HCT116 (cell line): ENCODE measurements at places on chromosomes 16 and 17. TPM values are rescaled to one million over a fixed set of nuclear protein-coding genes. Genes with fewer than 3 reads are reported as not detected.

DNA sequence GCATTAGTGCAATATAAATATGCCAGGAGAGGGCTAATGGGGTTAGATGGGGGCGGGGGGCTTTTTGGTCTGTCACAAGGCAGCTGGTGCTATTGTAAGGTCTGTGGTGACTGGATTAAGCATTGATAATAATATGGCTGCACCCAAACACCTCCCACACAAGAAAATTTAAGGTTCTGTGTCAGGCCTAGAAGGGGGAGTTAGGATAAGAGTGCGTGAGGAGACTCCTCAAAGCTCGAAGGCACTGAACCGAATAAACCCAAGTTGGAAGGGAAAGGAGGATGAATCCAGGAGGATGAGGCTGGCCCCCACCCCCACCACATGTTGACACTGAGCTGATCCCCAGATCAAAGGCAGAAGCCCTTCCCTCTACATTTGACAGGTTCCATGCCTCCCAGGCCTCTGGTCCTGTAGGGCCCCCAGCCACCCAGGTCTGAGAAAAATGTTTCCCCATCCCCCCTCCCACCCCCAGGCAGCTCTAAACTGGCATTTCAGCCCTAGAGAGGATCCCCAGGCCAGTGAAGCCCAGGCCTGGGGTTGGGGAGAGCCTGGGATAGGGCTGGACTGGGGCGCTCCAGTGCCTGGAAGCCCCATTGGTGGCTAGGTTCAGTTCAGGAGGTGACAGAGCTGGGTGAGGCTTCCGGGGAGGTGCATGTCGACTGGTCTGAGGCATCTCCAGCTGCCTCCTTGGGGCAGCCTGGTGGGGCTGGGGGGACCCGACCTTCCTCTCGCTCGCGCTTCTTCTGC, 1.7 kb downstream of the HOXB1 start:
- DNase-seq = no peak
- no peaks in the 10 kb centered on the region for H3K27me3 ChIP-seq
- H3K4me3 ChIP-seq = no peak overlapping the region
- H3K27ac ChIP-seq = no peak overlapping the region

DNA sequence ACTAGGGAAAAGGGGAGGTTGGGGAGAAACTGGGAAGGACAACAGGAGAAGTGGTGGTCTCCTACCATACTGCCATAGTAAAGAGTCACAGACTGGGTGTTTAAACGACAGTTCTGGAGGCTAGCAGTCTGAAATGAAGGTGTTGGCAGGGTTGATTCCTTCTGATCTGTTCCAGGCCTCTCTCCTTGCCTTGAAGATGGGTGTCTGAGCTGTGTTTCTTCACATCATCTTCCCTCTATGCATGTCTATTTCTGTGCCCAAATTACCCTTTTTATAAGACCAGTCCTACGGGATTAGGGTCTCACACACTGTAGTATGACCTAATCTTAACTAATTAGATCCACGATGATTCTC, 79.8 kb upstream of the TMEM97 start:
- peaks cover under 1% of the 10 kb centered on the region; the same call in 1 of the 2 replicates for H3K4me1 ChIP-seq
- no peaks in the 10 kb centered on the region for H3K27me3 ChIP-seq
- no peak overlapping the region for H3K27ac ChIP-seq
- DNase-seq = no peak
- H3K4me3 ChIP-seq = no peak overlapping the region

GRCh38 chr16:49855822-49856671, at the start of gene ZNF423:
Gene ZNF423, minus strand, starts transcription at chr16:49856112. Its CDS starts 338 bp downstream, at chr16:49855774.
- DNase-seq = no peak
- H3K4me3 ChIP-seq = peak within 1 kb of the TSS; percentile 48
- no peak within 1 kb of the TSS; the same call in 1 of the 2 replicates for H3K27ac ChIP-seq
- H3K4me1 ChIP-seq = peaks cover 26% of the 10 kb centered on the region
- H3K27me3 ChIP-seq = peaks cover 35% of the 10 kb centered on the region

DNA sequence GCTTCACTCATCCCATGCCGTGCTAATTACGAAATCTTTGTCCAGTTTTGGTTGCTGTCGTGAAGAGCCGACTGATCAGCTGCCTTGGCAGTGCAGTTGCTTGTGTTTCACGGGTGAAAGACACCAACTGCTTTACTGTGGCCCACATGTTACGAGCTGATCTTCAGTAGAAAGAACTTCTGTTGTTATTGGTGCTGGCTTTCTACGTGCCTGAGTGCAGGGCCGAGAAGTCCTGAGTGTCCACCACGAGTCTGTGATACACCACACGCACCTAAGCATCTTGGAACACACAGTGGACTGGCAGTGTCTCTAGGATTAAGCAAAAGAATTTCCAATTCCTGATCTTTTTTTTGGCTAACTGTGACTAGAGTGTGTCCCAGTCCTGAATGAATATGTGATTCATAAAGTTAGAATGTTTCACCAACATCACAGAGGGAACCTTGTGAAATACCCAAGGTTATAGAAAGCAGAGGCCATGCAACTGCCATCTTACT, 70.4 kb upstream of the CLEC18A start:
- H3K4me3 ChIP-seq = no peak overlapping the region
- H3K27ac ChIP-seq = no peak overlapping the region
- no peaks in the 10 kb centered on the region for H3K27me3 ChIP-seq

- no peak for DNase-seq
- H3K4me3 ChIP-seq = no peak overlapping the region
Measured at GRCh38 chr16:17532338-17532995, 61.7 kb upstream of the XYLT1 start.

DNA sequence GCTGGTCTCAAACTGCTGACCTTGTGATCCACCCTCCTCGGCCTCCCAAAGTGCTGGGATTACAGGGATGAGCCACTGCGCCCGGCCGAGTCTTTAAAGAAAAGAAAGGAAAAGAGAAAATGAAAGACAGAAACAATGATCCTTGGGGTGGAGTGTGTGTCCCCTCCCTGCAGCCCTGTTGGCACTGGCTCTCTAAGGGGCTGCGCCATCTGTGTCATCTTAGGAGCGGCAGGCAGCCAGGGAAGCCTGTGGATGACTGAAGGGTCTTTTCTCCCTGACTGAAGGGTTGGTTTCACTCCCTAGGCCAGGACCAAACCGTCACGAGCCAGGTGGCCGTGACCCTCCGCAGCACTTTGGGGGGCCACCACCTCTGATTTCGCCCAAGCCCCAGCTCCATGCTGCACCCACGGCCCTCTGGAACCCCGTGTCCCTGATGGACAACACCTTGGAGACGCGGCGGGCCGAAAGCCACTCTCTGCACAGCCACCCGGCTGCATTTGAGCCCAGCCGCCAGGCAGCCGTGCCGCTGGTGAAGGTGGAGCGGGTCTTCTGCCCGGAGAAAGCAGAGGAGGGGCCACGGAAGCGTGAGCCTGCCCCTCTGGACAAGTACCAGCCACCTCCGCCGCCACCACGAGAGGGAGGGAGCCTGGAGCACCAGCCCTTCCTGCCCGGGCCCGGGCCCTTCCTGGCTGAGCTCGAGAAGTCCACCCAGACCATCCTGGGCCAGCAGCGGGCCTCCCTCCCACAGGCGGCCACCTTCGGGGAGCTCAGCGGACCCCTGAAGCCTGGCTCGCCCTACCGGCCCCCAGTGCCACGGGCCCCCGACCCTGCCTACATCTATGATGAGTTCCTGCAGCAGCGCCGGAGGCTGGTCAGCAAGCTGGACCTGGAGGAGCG, 27.7 kb downstream of the GINS2 start:
- DNase-seq = no peak
- H3K4me1 ChIP-seq = 0 out of 2 replicates have a peak, but pooled peaks cover 3% of the 10 kb centered on the region
- no peak overlapping the region for H3K27ac ChIP-seq
- no peaks in the 10 kb centered on the region for H3K27me3 ChIP-seq
- peaks cover 60% of the 10 kb centered on the region for H3K36me3 ChIP-seq
- no peak overlapping the region for H3K4me3 ChIP-seq

DNA sequence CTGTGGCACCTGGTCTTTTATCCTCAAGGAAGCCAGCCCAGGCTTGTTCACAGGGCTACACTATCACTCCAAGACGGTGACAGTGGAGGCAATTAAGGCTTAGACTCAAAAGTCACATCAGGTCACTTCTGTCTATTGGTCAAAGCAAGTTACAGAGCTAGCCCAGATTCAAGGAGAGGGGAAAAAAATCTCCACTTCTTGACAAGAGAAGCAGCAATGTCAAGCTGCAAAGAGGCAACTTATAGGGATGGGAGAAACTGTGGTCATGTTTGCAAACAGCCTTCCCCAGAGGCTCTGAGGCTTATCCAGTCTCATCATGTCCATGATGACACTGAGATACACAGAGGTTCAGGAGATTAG, 31.6 kb downstream of the SERPINF1 start:
- peaks cover 3% of the 10 kb centered on the region for H3K36me3 ChIP-seq
- H3K4me1 ChIP-seq = no peaks in the 10 kb centered on the region
- no peaks in the 10 kb centered on the region for H3K27me3 ChIP-seq
- DNase-seq = no peak

DNA sequence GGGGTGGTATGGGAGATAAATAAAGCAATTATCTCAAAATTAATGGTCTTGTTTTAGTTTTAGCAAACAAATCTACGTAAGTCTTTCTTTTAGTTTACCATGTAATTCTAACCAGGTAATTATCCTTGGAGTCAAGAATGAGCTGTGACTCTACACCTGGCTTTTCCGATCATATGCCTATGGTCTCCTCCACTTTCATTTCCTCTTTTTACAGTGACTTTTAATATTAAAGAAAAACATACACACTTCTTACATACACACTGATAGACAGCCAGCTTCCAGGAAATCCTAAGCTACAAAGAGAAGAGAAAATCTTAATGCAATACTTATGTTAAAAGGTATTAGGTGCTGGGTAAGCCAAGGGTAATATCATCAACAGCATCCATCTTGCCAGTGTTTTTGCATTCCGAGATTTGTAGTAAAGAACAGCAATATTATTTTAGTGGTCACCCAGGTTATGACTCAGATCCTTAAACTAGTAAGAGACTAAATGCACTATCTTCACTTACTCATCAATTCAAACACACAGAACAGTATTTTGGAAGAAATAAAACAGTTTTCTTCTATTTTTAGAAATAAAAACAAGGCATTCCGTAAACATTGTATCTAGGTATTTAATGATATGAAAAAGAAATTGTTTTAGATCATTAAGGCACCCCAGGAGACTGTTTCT, 4.4 kb upstream of the IRX5 start:
- H3K27ac ChIP-seq = no peak overlapping the region
- no peaks in the 10 kb centered on the region for H3K36me3 ChIP-seq
- no peak for DNase-seq
- peaks cover 20% of the 10 kb centered on the region for H3K27me3 ChIP-seq

GRCh38 chr17:39981207-39981741, 667 bp downstream of the PSMD3 start:
- H3K27me3 ChIP-seq = no peaks in the 10 kb centered on the region
- peaks cover 26% of the 10 kb centered on the region; the same call in 1 of the 2 replicates for H3K36me3 ChIP-seq
- peaks cover 25% of the 10 kb centered on the region for H3K4me1 ChIP-seq
- DNase-seq = no peak

GRCh38 chr16:86523166-86523740, 12.9 kb downstream of the FOXF1 start:
- no peak for DNase-seq
- peaks cover 13% of the 10 kb centered on the region for H3K4me1 ChIP-seq
- H3K27me3 ChIP-seq = no peaks in the 10 kb centered on the region
- no peak overlapping the region for H3K27ac ChIP-seq

GRCh38 chr16:11796227-11797165, 562 bp downstream of the ZC3H7A start:
- no peaks in the 10 kb centered on the region; the same call in 1 of the 2 replicates for H3K36me3 ChIP-seq
- no peak for DNase-seq

GRCh38 chr17:66892246-66892645, 57.3 kb downstream of the CACNG5 start:
- no peaks in the 10 kb centered on the region for H3K36me3 ChIP-seq
- H3K4me1 ChIP-seq = no peaks in the 10 kb centered on the region
- no peak overlapping the region for H3K27ac ChIP-seq

GRCh38 chr17:42118545-42118944, 2.6 kb downstream of the KAT2A start:
- no peak overlapping the region; the same call in 1 of the 2 replicates for H3K27ac ChIP-seq
- H3K4me3 ChIP-seq = no peak overlapping the region
- peaks cover 5% of the 10 kb centered on the region for H3K4me1 ChIP-seq
- peaks cover 11% of the 10 kb centered on the region for H3K36me3 ChIP-seq
- no peaks in the 10 kb centered on the region for H3K27me3 ChIP-seq
- DNase-seq = peak; percentile 13

DNA sequence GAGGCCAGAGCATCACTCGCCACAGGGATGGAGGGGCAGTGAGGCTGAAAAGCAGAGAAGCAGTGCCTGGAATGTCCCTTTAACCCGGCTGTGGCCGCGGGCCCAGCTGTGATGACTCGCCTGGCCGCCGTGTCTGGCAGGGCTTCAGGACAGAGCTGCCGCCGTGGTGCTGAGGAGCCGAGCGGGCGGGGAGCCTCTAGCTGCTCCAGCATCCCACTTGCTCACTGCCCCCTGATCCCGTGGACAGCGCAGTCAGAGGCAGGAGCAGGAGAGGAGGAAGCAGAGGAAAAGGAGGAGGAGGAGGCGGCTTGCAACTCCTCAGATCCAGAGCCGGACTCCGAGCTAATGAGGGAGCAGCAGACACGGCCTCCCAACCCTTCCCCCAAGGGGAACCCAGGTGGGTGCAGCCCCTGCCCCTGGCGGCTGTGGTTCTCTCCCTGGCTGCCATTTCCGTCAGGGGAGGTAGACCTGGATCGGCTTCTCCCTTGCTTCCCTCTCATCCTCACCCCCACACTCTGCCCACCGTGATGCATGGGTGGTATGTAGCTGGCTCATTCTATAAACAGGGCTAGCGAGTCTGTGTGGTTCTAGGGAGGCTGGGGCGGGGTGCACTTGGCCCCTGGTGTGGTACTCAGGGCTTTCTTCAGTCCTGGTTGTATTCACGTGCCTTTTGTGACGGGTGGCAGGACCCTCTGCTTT, 165.7 kb downstream of the CMIP start:
- no peak overlapping the region for H3K27ac ChIP-seq
- peaks cover 7% of the 10 kb centered on the region; the same call in 1 of the 2 replicates for H3K4me1 ChIP-seq
- no peaks in the 10 kb centered on the region for H3K27me3 ChIP-seq
- no peaks in the 10 kb centered on the region; the same call in 1 of the 2 replicates for H3K36me3 ChIP-seq
- H3K4me3 ChIP-seq = no peak overlapping the region

- peaks cover 16% of the 10 kb centered on the region for H3K4me1 ChIP-seq
- no peak overlapping the region for H3K4me3 ChIP-seq
- no peak overlapping the region for H3K27ac ChIP-seq
- DNase-seq = no peak
Measured at GRCh38 chr16:74749291-74750055, 25.1 kb downstream of the FA2H start.

- 0 out of 2 replicates have a peak, but pooled peaks cover under 1% of the 10 kb centered on the region for H3K27me3 ChIP-seq
- H3K4me1 ChIP-seq = no peaks in the 10 kb centered on the region
- no peak for DNase-seq
- no peak overlapping the region for H3K27ac ChIP-seq
Measured at GRCh38 chr16:12535535-12536411, 267.9 kb downstream of the CPPED1 start.

C1QL1 gene
- 3.5 TPM for total RNA-seq

LRRC37A gene
- 1.2 TPM for total RNA-seq

KRTAP2-1 gene
- not detected for total RNA-seq

KRTAP4-3 gene
- total RNA-seq = not detected

RFFL gene
- total RNA-seq = 40.3 TPM

STX1B gene
- 1.6 TPM for total RNA-seq

FN3K gene
- 9.9 TPM for total RNA-seq
